Stimulated activated CD8-positive, alpha-beta memory T cell treated with anti-CD3 and anti-CD28 coated beads, Interleukin-4, amount 100 ng/mL, for 4 hours (primary cell): ENCODE measurements at places on chromosomes 5 and 9.

DNA sequence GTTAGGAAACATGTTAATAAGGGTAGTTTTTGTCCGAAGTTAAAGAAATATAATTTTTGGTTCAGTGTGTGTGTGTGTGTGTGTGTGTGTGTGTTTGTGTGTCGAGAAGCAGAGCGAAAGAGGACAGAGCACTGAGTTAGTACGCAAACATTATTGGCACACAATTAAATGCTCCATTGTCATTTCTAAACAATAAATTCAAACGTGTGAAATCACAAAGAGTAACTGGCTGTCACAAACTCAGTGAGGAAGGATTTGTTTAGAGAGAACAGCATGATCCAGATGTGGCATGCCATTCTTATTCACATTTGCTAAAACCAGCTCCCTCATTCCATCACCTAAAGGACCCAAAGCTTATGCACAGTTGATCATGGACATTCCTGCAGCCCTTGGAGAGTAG lies 970.8 kb downstream of the DTWD2 start:
- no peak for DNase-seq

DNA sequence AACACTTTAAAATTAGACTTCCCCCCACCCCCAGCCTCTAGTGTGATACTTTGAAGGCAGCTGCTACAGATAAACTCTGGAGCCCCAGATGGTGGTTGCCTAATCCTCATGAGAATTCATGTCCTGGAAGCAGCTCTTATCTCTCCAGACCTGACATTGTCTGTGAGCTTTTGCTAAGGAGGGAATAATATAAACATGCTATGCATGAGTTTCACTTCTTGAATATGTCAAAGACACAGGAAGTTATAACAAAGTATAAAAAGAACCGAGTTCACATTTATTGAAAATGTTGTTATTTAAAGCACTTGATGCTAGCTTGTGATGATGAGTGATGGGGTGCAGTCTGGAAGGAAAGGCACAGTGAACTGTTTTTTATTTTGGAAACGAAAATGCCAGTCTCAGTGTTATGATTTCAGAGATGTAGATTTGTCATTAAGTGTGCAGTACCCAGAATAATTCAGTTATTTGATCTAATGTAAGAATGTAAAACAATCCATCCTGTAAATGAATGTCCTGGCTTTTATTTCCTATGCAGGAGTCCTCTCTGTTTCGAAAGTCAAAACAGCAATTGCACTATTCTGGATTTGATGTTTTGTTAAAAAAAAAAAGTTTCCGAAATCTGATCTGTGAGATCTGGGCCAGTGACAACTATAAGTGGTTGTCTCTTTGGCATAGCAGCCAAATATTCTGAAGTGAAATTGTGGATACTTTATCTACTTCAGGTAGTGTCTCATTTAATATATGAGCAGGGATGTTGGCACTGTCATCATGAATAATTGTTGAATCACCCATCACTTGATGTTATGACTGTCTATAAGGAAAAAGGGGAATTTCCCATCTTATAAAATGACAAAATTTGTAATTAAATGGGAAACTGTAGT lies 77.0 kb downstream of the ZCCHC7 start:
- no peak for DNase-seq

- no peak for DNase-seq
These were observed 84.9 kb downstream of the NTRK2 start for GRCh38 chr9:84754461-84754860.

GRCh38 chr5:178327446-178327845 lies 94.8 kb upstream of the PHYKPL start:
- DNase-seq: no peak

- DNase-seq: no peak
These were observed at the start of gene SOWAHA for GRCh38 chr5:132812781-132813598. Gene SOWAHA (plus strand): TSS chr5:132813302. CDS start chr5:132813622, 320 bp downstream.

DNA sequence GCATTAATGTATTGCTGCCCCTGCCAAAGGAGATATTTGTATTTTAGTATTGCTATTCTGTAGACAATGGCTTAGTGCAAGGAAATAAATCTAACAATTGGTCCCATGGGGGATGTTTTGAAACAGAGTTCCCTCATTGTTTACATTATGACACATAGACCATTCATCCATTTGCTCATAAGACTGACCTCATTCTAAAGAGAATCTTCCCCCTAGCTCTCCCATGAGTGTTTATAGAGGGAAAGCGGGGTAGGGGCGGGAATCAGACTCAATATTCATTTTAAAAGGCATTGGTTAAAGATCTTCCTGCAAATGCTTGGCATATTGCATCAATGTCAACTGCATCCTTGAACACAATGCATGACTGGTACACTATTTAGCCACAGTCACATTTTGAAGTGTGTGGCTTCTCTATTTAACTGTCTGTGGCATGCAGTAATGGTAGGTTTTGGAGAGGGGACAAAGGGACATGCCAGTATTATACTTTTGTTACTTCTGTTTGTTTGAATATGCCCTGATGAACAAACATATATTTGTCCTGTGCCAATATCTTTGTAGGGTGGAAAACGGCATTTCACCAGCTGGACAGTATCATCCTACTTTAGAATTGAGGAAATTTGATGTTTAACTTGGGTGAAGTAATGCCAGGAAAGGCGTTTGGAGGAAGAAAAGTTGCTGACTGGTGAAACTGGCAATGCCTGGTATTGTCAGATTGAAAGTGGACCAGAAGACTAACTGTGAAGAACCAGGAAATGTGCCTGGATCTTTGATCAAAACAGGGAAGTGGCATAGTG lies 84.1 kb upstream of the MEGF10 start:
- DNase-seq: no peak

DNA sequence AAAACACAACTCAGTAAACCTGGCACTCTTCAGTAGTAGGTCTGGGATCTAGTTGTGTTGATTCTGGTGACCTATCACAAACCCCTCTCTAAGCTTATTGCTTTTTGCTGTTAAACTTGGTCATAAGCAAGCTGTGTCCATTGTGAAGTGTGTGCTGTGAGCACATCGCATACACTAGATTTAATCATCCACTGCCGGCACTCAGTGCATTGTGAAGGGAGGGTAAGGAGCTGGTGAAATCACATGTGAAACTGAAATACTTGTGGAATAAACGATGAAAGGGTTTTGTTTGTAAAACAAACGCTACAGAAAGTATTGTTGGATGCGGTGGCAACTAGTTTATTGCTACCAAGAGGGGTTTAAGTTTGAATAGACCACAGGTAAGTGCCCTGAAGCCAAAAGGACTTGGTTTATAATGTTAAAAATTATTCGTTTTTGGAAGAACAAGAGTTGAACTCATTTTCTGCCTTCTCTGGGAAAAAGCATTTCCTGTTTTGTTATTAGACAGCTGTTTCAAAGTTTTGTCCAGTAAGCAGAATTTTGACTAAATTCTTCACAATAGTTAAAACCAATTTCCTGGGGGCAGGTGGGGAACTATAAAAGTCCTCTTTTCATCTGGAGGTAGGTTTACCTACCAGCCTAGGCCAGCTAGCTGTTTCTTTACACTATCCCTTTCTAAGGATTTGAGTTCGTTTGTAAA lies 24.6 kb downstream of the TJP2 start:
- no peak for DNase-seq
